ENCODE measurements at places on chromosomes 7 and 10. TPM values are rescaled to one million over a fixed set of nuclear protein-coding genes. Genes with fewer than 3 reads are reported as not detected.

DNA sequence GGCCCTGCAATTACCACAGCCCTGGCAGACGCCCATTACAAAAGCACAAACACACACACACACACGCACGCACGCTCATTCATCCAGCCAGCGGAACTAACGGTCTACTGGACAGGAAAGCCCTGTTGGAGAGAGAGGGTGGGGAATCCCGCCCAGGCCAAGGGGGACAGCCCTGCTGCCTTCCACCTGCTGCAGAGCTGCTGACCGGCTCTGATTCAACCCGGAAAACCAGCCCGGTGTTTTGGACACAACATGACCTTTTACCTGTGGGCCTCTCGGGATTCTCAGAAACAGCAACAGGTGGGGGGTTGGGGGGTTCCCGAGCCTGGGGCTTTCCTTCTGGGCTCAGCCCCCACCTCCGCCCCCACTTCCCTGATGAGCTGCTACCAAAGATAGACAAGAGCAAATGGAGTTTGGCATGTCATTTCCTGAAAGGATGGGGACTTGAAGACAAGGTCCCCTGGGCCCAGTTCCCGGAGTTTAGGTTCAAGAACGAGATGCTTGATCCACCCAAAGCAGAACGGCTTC, 18.5 kb upstream of the SERPINE1 start:
- peaks cover 2% of the 10 kb centered on the region for H3K27me3 ChIP-seq
- no peaks in the 10 kb centered on the region for H3K36me3 ChIP-seq
- H3K27ac ChIP-seq = no peak overlapping the region
- H3K4me3 ChIP-seq = no peak overlapping the region

GRCh38 chr7:148022832-148023231, 567.7 kb upstream of the C7orf33 start:
- no peak overlapping the region for H3K4me3 ChIP-seq
- no peak overlapping the region for H3K27ac ChIP-seq
- no peaks in the 10 kb centered on the region for H3K4me1 ChIP-seq
- H3K27me3 ChIP-seq = no peaks in the 10 kb centered on the region
- no peaks in the 10 kb centered on the region for H3K36me3 ChIP-seq

RBP4 gene
- not detected for polyA plus RNA-seq

TOMM7 gene
- polyA plus RNA-seq = 287 TPM

DNA sequence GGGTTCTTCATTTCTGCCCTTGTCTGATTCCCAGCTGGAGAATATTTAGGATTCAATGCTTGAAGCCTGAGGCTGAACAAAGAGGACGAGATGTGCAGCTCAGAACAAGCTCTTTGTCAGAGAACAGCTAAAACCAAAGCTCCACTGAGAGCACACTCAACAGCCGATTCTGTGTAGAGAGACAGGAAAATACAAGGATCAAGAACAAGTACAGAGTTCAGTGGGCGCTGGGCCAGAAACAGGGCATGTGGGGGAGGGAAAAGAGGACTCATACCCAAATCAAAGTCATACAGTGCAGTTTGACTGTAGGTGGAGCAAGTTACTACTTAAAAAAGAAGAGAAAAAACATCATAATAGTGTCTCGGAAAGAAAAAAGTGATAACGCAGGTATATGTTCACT, at the start of gene AGMO:
TSS of gene AGMO (minus strand) at position 181 of the 400 bp plus-strand sequence.
- no peaks in the 10 kb centered on the region for H3K36me3 ChIP-seq
- H3K27ac ChIP-seq = no peak within 1 kb of the TSS
- H3K27me3 ChIP-seq = no peaks in the 10 kb centered on the region
- H3K4me3 ChIP-seq = no peak within 1 kb of the TSS
- no peak for DNase-seq

GRCh38 chr7:38086857-38087256, 91.2 kb upstream of the STARD3NL start:
- no peak overlapping the region for H3K27ac ChIP-seq
- H3K4me3 ChIP-seq = no peak overlapping the region
- H3K27me3 ChIP-seq = peaks cover 5% of the 10 kb centered on the region
- H3K4me1 ChIP-seq = no peaks in the 10 kb centered on the region

DNA sequence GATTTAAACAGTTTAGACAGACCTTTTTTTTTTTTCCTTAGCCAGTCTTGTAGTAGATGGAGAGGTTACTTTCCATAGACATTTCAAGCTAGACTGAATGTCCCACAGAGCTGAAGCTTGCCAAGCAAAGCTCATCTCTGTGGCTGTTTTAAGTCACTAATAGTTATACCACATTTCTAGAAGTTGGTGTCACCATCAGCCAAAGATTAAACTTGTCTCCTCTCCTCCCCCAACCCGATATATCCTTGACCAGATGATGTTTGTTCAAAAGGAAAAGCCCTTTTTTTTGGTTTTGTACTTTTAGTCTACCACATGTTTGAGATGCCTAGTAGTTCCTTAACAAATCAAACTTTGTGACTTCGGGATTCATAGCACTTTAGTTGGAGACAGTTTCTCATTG, 66.1 kb downstream of the ADD3 start:
- H3K36me3 ChIP-seq = peaks cover 10% of the 10 kb centered on the region
- H3K4me1 ChIP-seq = peaks cover 85% of the 10 kb centered on the region
- no peaks in the 10 kb centered on the region for H3K27me3 ChIP-seq
- peak overlapping the region; percentile 78 for H3K27ac ChIP-seq
- H3K4me3 ChIP-seq = peak overlapping the region; percentile 50
- DNase-seq = no peak

Measured in naive B cell (primary cell).